Dermis lymphatic vessel endothelial cell (primary cell): ENCODE measurements at places on chromosomes 3 and 15. TPM values are rescaled to one million over a fixed set of nuclear protein-coding genes. Genes with fewer than 3 reads are reported as not detected.

Gene THSD4
- total RNA-seq = 23.6 and 26.3 TPM in 2 replicates

Gene SI
- not detected in 2 replicates for total RNA-seq

Gene LTK
- 0.09 TPM in 1 of 2 replicates, not detected in the other for total RNA-seq

Gene ARHGAP31
- total RNA-seq = 23.4 and 30.4 TPM in 2 replicates

Gene TBC1D21
- not detected in 2 replicates for total RNA-seq

Gene PTPN23
- 14.2 and 15.3 TPM in 2 replicates for total RNA-seq

Gene CA12
- 0.60 and 0.98 TPM in 2 replicates for total RNA-seq

Gene SNX22
- 0.11 and 0.17 TPM in 2 replicates for total RNA-seq

Gene THRB
- total RNA-seq = under 0.01 and 0.09 TPM in 2 replicates

Gene ADAMTS7
- 3.4 and 6.6 TPM in 2 replicates for total RNA-seq

Gene NRROS
- 7.3 and 8.5 TPM in 2 replicates for total RNA-seq

Gene CHL1
- not detected in 2 replicates for total RNA-seq

Gene ADPRH
- 7.5 and 11.8 TPM in 2 replicates for total RNA-seq

Gene CLDND1
- 124 and 166 TPM in 2 replicates for total RNA-seq

Gene RAB43
- total RNA-seq = 63.6 and 72.1 TPM in 2 replicates

Gene SLC9C1
- total RNA-seq = 0.11 and 0.17 TPM in 2 replicates

Gene ISL2
- total RNA-seq = 0.65 and 0.69 TPM in 2 replicates

Gene OR5K2
- not detected in 2 replicates for total RNA-seq

Gene CCDC33
- not detected in 2 replicates for total RNA-seq

Gene TEX55
- total RNA-seq = not detected in 2 replicates

Gene SCN11A
- total RNA-seq = under 0.01 and 0.09 TPM in 2 replicates

Gene TMIE
- total RNA-seq = 0.09 TPM in 1 of 2 replicates, not detected in the other

Gene NUP210
- 0.22 and 0.43 TPM in 2 replicates for total RNA-seq
